Keratinocyte (primary cell): ENCODE measurements at places on chromosomes 2 and 18.

- peak; percentile 19 for DNase-seq
Observed at GRCh38 chr18:59996370-59996966, 96.7 kb downstream of the PMAIP1 start.

GRCh38 chr18:27235218-27235870, 50.2 kb upstream of the CHST9 start:
- DNase-seq: no peak

GRCh38 chr2:27000228-27000627, 29.8 kb downstream of the MAPRE3 start:
- DNase-seq: no peak

- no peak for DNase-seq
Observed at GRCh38 chr2:27003007-27003406, 29.8 kb upstream of the TMEM214 start.

- no peak for DNase-seq
Observed at GRCh38 chr2:179932786-179933185, 71.4 kb upstream of the ZNF385B start.

DNA sequence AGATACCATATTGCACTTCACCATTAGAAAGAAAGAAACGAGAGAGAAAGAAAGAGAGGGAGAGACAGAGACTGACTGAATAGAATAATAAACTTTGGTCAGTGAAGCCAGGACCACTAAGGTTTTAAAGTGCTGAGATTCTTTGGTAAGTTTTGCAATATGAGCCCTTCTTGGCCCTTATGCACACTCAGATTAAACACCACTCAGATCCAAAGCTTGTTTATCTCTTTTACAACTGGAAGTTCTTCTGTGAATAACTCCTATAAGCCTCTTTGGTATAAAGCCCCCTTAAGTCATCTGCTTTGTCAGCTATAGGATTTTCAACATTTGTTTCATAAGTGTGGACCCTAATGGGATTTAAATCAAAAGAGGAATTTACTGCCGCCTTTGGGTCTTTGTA, 40.8 kb downstream of the PID1 start:
- no peak for DNase-seq

GRCh38 chr2:60302377-60303126, 250.9 kb downstream of the BCL11A start:
- no peak for DNase-seq

- no peak for DNase-seq
Observed at GRCh38 chr18:53795061-53795460, 429.4 kb downstream of the MBD2 start.

DNA sequence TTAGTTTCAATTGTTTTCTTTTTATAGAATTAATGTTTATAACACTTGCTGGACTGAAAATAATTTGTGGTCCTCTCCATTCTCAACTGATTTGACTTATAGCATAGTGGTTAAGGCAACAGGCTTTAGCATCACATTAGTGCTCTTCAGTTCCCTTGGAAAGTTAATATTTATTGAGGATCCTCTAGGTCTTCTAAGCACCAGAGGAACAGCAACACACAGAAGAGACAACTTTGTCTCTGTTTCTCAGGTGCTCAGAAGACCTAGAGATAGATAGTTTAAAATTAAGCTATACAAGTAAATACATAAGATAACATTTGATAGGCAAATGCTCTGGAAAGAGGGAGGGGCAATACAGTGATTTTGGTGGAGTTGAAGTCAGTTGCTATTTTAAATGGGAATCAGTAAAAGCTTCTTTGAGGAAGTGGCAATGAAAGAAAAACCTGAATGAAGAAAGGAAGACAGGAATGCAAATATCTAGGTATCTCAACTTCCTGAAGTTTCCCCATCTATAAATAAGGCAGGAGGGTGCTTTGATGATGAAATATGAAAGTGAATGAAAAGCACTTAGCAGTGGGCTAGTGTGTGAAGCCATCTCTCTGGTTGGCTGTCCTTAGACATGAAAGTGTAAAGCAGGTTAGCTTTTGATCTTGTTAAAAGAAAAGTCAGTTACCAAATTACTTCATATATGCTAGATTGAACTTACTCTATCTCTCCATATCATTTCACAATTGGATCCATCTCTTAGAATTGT, 7.9 kb downstream of the NEUROD1 start:
- no peak for DNase-seq

DNA sequence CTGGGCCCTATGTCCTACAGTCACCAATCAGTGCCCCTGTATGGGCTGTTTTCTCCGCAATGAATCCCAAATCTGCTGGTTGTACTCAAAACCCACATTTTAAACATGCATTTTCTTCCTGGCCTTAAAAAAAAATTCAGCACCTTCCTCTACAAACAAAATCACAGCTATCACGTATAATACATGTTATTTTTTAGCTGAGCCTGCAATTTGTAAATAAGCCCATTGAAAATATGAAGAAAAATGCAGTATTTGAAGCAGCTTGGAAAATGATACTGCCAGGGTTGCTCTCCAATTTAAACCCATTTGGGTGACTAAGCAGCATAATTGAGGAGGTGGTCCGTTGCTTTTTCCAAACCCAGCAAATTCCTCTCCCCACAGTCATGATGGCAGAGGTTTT, 33.0 kb upstream of the GYPC start:
- DNase-seq: no peak

GRCh38 chr2:168167511-168168263, 79.7 kb downstream of the STK39 start:
- no peak for DNase-seq

DNA sequence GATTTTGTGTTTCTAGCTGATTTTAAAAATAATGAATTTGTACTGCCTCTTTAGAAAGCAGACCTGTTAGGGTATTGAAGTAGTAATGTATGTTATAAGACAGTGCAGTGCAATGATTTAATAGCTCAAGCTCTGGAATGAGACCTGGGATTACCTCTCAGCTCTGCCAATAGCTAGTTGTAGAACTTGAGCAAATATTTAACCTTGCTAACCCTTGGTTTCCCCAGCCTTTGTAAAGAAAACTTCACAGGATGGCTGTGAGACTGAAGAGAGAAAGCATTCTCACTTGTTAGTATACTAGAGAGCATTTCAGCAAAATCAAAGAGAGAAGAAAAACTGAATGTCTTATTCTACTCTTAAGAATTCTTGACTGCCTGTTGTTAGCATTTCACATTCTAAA, 293.9 kb downstream of the KIAA1328 start:
- DNase-seq: no peak

- DNase-seq: no peak
Observed at GRCh38 chr2:50651676-50652075, 380.3 kb downstream of the NRXN1 start.

- DNase-seq: no peak
Observed at GRCh38 chr2:23159746-23160405, 225.1 kb upstream of the KLHL29 start.

DNA sequence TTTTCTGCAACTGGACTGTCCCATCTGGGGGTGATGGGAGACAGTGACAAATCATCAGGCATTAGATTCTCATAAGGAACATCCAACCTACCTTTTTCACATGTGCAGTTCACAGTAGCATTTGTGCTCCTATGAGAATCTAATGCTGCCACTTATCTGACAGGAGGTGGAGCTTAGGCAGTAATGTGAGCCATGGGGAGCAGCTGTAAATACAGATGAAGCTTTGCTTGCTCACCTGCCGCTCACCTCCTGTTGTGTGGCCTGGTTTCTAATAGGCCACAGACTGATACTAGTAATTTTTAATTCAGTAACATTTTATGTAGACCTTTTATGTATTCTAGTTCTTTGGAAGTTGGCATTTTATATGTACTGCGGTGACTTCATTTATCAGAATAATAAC, 180.1 kb upstream of the SPOPL start:
- no peak for DNase-seq

GRCh38 chr2:216680951-216681629, 14.3 kb downstream of the IGFBP5 start:
- no peak for DNase-seq

DNA sequence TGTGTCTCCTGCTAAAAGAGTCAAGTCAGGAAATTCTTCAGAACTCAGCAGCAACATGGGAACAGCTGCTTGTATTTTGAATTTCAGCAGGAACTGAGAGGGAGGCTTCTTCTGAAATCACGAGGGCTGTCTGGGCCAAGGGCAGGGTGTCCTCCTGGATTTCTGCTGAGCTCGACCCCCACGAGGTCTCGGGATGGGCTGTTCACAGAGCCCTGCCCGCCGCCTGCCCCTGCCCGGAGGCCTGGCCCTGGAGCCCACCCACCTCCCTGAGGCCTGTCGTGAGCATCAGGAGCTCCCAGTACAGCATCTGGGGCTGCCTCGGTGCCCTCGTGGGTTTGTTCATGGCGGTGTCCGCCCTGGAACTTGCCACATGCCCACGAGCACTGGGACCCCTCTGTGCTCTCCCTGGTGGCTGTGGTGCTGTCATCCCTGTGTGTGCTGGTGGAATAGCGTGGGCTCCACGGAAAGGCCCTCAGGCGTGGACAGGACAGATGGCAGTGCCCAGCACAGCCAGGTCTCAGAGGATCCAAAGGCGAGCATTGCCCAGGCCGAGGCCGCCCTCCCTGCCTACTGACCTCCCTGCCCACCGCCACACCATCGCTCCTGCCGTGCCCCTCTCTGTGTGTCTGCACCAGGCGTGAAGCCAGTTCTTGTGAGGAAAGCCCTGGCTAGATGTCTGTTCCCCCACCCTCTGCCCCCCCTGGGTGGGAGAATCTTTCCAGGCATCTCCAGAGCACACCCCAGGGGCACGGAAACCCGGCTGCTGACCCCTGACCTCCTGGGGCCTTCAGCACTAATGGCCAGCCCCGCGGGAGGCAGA, 25.9 kb downstream of the RAMP1 start:
- DNase-seq: no peak

DNA sequence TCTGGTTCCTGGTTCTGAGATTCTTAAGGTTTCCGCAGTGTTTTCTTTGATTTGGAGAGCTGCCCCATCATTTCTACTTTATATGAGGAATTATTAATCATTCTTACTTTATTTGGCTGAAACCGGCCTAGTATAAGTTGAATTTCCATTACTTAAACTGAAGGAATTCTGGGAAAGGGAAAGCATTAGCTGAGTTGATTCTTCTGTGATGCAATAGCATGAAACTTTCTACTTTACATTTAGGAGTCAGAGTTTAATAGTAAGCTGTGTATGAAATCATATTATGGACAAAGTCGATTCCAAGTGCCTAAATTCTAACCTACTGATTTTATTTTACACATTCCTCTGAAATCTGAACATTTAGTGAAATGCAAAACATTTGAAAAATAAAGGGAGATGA, 1269.7 kb upstream of the ZEB2 start:
- DNase-seq: no peak

DNA sequence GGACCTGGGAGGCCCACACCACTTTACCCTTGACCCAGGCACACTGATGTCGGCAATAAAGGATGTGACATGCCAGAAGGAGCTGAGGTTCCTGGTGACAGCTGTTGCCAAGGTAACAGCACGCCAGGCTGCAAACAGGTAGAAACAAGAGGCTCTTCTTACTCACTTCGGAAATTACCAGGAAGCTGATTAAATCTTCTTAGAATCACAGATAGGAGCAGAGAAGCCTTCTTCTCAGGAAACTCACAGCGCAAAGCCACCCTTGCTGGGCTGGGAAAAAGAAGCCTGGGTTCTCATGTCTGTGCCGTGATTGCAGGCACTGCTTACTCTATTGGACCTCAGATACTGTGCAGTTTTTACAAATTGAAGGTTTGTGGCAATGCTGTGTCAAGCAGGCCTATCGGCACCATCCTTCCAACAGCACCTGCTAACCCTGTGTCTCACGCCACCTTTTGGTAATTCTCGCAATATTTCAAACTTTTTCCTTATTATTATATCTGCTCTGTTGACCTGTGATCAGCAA, 61.0 kb upstream of the TAF1B start:
- peak; percentile 66 for DNase-seq

DNA sequence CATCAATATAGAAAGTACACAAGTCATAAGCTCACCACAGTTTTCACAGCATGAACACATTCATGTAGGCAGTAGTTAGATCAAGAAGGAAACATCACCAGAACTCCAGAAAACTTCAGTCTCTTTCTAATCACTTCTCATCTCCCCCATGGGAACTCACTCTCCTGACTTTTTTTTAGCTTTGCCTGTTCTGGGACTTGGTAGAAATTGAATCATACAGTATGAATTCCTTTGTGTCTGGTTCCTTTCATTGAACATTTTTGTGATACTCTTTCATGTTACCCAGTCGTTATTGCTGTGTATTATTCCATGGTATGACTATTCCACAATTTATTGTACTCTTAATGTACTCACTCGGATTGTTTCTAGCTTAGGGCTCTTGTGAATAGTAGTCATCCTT, 160.2 kb downstream of the TAF4B start:
- no peak for DNase-seq

GRCh38 chr18:58536202-58536516, 92.7 kb downstream of the ALPK2 start:
- DNase-seq: no peak

DNA sequence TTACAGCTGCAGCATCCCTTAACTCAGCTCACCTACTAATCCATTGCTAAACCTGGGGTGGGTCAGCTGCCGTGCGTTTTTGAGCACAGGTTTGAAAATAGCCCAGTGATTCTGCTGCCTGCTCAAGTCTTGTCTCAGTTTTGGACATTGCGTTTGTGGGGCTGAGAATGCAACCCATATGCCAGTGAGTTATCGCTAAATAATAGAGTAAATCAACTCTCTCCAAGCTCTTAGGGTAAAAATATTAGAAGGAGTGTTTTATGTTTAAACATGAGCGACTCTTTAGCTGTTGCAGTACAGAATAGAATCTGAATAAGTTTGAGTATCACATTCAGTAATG, 2.1 kb downstream of the TSHZ1 start:
- no peak for DNase-seq

- DNase-seq: no peak
Observed at GRCh38 chr18:52286675-52287074, 53.3 kb upstream of the DCC start.

GRCh38 chr2:224347176-224348051, 54.5 kb downstream of the FAM124B start:
- no peak for DNase-seq

DNA sequence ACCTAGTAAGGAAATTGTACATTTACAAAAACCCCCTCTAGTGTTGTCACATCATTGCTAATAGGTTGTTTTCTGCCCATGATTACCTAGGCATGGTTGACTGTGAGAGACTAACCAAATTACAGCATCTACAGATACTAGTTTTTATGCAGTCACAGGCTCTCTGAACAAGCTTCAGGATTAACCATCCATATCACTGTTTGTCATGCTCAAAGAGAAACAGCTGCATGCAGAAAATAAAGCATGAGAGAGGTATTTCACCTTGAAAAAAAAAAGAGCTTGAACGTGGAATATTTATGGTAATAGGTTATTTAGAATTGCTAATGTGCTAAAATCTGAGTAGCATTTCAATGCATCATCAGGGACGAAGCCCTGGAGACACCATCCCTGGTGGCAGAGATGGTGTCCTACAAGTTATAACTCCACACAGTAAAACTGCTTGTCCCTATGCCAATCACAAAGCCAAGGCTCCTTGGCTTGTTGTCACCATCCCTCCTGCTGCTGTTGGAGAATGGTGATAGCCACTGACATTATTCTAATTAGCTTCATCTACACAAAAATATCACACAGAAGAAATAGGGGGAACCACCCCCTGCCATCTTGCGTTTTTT, 5.4 kb downstream of the NEB start:
- no peak for DNase-seq

- DNase-seq: no peak
Observed at GRCh38 chr2:101362316-101362715, 25.0 kb downstream of the CREG2 start.

GRCh38 chr2:23241121-23241520, 143.9 kb upstream of the KLHL29 start:
- no peak for DNase-seq

GRCh38 chr2:64348386-64349130, 105.4 kb upstream of the LGALSL start:
- no peak for DNase-seq

- DNase-seq: no peak
Observed at GRCh38 chr2:164569378-164569777, 51.9 kb downstream of the GRB14 start.
